ENCODE measurements at places on chromosomes 11 and 22.

- no peak for DNase-seq
Measured at GRCh38 chr11:85694385-85694980, 8.5 kb upstream of the CCDC89 start.

DNA sequence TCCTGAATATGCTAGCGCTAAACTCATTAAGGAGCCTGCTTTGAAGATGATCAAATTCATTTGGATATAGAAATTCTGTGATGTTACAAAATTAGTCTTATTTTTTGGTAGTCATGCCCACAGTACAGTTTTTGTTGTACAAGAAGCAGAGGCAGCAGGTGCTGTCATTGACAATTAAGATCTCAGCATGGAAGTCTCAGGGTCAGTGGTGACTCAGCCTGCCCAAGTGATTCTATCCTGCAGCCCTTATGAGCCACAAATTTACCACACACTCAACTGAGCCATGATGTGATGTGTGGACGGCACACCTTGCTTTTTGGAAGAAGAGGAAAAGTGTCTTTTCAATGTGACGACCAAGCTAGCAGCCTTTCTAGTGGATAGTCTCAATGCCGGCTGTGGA lies 153.6 kb upstream of the SORL1-AS1 start:
- no peak for DNase-seq

GRCh38 chr22:31177420-31178162 lies 17.6 kb downstream of the RNF185 start:
- DNase-seq = no peak

GRCh38 chr11:16603890-16604793 lies 134.3 kb upstream of the C11orf58 start:
- no peak for DNase-seq

DNA sequence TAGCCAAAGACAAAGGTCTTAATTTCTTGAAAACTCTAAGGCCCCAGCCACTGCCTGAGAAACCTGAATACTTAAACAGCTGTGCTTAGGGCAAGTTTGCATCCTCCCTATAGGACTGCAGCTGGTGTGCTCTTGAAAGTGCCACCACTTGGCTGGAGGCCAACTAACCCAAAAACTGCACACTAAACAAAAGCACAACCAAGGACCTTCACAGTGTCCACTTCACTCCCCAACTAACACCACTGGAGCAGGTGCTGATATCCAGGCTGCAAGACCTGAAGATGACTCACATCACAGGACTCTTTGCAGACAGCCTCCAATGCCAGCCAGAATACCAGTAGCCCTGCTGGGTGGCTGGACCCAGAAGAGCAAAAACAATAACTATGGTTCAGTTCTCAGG lies 357.7 kb upstream of the ARHGAP42 start:
- no peak for DNase-seq

GRCh38 chr11:91326280-91326679 lies 898.3 kb upstream of the FAT3 start:
- no peak for DNase-seq

- DNase-seq = no peak
Measured at GRCh38 chr11:128946648-128947047, 4.0 kb upstream of the TP53AIP1 start.

DNA sequence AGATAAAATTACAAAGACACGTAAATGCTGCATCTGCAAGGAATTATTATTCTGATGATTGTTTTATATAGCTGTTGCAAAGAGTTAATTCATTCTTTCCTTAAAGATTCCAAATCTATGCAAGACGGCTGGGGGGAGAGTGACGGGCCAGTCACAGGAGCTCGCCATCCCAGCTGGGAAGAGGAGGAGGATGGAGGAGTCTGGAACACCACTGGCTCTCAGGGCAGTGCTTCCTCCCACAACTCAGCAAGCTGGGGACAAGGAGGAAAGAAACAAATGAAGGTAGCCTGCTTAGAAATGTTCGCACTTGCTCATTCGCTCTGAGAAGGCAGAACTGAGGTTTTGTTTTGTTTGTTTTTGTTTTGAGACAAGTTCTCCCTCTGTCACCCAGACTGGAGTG lies 73.0 kb upstream of the ADSL start:
- DNase-seq = no peak

DNA sequence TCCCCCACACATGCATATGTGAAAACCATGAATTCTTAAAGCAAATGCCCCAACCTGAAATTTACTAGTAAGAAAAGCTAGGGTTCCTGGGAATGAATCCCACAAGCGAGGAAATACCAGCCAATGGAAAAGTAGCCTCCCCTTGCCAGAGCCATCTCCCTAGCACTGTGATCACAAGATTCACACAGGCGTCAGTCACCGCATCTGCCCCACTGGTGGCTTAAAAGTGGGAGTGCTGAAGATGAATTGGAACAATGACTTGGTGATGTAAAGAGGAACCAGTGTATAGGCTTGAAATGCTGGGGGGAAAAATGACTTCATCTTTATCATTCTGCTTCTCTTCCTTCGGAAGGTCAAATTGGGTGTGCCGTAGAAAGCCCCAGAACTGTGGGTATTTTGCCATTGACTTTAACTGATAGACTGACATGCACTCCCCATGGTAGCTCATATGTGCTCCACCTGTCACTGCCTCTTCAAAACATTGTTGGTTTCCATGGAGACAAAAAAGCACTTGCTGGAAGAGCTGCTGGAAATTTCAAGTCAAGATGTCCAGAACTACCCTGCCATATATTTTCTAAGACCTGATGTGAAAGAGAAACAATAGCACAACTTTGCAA lies 19.2 kb upstream of the ASPHD2 start:
- no peak for DNase-seq

DNA sequence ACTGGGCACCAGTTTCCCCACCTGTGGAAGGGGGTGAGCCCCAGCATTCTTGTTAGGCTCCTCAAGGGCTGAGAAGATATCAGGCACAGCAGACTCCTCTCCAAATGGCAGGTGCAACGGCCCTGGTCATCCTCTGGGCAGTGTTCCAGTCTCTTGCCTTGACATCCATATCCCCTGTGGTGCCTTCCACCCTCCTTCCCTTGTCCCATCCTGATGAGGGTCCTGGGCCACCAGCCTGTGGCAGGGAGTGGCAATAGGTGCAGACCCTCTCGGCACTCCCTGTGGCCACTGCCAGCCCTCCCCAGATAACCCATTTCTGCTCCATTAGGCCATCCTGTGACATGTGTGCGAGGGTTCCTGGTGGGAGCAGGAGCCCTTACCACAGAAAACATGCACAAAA lies 78.8 kb upstream of the NECTIN1 start:
- DNase-seq = no peak

DNA sequence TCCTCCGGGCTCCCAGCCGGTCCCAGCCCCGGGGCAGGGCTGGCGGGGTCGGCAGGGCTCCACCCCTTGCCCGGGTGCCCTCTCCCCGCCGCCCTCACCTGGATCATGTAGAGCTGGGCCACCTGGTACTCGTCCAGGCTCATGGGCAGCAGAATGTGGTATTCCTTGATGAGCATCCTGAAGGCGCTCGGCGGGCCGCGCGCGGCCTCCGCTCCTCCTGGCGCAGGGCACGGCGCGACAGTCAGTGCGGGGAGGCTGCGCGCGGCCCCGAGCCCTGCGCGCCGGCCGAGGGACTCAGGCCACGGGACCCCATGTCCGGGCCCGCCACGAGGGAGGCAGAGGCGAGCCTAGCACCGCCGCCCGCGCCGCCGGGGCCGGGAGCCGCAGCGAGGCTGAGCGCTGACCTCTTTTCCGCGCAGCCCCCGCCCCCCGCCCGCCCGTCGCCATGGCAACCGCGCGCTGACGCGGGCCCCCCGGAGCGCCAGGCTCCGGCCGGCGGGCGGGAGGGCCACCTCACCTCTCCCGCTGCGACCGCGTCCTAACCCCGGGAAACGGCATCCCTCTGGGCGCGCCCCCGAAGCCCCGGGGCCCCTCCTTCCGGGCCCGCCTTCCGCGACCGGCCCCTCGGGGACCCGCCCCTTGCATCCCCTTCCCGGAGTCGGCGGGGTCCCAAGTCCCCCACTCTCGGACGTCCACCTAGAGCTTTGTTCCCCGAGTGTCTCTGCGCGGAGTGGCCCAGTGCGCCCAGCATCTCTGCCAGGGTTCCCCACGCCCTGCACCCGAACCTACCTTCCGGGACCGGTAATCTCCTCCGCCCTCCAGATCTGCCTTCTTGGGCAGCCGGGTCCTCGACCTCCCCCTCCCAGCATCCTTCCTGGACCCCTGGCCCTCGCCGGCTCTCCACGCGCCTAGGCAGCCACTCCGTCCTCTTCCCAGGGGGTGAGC lies 886 bp downstream of the PITPNM1 start:
- peak; percentile 36 for DNase-seq

GRCh38 chr22:39960791-39961746 lies 872 bp downstream of the TMA7B start:
- peak; percentile 39 for DNase-seq

DNA sequence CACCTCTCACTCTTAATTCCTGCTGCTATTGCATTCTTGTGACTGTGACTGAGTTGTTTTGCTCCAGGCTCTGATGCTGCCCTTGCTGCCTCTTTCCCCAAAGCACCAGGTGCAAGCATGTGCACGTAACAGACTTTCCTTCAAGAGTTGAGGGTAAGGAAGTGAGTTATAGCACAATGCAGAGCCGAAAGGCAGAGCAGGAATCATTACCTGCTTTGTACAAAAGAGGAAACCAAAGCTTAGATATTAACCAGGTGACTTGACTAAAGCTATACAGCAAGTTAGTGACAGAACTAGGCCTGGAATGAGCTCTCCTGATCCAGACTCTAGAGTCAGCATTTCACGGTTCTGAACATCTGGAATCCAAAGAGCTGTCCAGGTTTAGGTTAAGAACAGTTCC lies 33.6 kb downstream of the NEU3 start:
- DNase-seq = no peak

DNA sequence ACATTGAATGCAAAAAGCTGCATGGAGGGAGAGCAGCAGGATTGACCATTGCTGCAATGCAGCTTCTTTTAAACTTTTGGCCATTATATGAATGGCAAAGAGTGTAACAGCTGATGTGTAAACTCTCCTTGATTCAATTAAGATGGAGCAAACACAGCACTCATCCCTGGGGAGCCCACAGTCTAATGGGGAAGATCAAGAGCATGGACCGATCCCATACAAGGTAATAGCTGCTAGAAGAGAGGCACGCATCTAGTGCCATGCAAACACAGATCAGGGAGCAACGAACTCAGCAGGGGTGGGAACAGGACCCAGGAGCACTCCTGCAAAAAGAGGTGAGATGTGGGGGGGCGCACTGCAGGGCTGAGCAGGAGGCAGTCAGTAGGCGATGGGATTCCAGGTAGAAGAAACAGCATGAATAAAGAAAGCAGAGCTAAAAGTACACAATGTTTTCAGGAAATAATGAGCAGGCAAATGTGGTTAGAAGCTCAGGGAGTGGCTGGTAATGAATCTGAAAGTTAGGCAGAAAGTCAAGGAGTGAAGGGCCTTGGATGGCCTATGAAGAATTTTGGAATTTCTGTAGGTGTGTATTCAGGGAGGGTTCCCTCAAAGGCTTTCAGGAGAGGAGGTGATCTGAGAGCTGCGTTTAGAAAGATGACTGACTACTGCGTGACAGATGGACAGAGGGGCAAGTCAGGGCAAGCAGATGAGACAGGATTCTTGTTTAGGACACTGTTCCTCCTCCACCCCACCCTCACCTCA lies 17.2 kb upstream of the BMAL1 start:
- no peak for DNase-seq

- DNase-seq = no peak
Measured at GRCh38 chr11:76361776-76362175, 19.2 kb downstream of the THAP12 start.

DNA sequence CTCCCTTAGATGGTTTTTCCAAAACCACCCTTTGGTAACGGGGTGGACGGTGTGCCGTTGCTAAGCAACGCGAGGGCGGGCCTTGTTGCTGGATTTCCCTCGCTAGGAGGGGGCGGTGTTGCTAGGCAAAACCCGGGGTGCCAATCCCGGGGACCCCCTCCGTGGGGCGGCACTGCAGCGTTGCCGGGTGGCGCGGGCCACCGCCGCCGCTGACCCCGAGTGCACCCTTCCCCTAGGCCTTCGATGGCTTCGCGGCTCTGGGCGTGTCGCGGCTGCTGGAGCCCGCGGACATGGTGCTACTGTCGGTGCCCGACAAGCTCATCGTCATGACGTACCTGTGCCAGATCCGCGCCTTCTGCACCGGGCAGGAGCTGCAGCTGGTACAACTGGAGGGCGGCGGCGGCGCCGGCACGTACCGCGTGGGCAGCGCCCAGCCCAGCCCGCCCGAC lies 8.9 kb downstream of the EHBP1L1 start:
- no peak for DNase-seq

GRCh38 chr11:89437317-89437716 lies 53.9 kb downstream of the NOX4 start:
- DNase-seq = no peak

- DNase-seq = no peak
Measured at GRCh38 chr11:124608147-124608546, 3.1 kb upstream of the PANX3 start.

DNA sequence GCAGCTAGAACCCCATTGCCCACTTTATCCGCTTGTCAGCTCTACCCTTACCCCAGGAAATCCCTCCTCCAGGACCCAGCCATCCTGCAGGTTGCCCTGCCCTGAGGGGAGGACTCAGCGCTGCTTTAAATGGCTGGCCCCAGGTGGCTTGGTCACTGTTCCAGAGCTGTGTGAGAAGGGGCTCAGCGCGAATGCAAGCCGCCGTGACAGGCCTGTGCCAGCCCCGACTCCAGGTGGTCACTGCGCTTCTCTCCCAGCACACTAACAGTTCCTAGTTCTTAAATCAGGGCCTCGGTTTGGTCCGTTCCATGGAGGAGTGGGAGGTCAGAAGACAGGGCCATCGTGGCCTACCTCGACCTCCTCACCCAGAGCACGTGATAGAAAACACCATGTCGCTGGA lies 65.7 kb upstream of the TBCEL start:
- no peak for DNase-seq

Data from stimulated activated CD4-positive, alpha-beta T cell treated with anti-CD3 and anti-CD28 coated beads, Interleukin-12 subunit alpha, Interleukin-12 subunit beta, amount 100 ng/mL, for 4 hours (primary cell).